ENCODE measurements at places on chromosomes 3 and 15.

DNA sequence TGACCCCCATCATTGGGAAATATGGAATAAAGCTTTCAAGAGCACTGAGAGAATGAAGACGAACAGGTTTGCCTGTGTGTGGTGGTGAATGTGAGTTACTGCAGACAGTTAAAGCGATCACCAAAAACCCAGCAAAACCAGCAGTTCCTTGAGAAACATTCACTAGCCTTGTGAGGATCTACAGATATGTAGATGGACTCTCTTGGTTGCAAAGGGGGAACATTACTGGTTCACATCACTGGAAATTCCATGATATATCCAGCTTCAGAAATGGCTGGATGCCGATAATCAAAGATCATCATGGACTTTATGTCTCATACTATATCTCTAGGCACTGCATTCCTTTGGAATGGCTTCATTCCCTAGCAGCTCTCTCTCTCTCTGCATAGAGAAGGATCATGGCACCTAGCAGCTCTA is 10.2 kb upstream of the HERC1 start:
- DNase-seq, result no peak

- no peak for DNase-seq
Observed at GRCh38 chr15:59711451-59712243, 22.5 kb upstream of the BNIP2 start.

- DNase-seq, result no peak
Observed at GRCh38 chr15:74384881-74385643, 17.6 kb upstream of the CYP11A1 start.

DNA sequence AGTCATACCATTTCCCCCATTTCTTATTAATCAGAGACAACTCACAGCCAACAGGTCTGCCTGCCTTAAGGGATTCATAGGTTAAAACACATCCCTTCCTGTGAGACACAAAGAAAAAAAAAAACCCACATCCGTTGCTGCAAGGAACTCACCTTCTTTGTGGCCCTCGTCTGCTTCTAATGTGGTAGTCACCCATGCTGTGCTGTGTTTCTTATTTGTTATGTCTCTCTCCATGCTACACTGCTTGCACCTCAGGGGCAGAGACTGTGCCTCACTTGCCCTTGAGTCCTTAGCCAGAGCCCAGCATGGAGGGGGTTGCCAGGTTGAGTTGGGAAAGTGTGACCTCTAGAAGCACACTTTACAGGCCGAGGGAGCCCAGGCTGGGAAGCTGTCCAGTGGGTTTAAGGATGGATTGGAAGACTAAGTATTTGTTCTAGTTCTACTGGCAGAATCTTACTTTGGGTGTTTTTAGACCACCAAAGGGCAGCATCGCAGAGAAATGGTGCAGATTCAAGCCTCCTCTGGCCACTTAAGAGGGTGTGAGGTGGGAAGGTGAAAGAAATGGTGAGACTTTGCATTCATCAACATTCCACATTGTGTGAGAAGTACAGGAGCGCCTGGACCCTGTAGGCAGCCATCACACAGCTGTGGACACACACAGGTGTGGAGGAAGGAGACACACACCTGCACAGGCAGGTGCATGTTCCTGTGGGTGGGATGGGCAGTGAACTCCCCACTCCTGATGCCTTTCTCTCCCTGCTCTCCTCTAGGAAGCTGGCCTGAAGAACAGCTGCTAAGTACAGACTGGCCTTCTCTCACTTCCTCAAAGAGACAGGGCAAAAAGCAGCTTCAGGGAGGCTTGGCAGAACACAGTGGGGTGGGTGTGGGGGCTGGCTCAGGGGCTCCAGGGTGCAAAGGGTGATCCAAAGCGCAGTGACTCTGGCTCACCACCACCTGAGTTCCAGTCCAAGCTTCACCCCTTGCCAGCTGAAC is 48.8 kb downstream of the GLB1 start:
- no peak for DNase-seq

DNA sequence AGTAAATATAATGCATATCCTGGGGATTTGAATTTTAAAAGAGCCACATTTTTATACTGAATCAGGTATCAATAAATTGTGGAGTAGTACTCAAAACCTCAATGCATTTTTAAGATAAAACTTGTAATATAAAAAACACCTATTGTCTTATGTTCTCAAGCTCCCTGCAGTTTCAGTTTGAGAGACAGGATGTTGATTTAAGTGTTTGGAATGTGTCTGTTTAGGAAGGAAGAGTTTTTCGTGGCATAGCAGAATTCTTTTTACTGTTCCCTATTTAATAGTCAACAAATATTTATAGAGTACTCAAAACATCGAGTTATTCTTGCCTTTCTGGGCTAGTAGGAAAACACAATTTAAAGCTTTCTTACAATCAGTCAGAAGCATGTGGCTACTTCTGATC is 146.1 kb upstream of the BCHE start:
- no peak for DNase-seq

DNA sequence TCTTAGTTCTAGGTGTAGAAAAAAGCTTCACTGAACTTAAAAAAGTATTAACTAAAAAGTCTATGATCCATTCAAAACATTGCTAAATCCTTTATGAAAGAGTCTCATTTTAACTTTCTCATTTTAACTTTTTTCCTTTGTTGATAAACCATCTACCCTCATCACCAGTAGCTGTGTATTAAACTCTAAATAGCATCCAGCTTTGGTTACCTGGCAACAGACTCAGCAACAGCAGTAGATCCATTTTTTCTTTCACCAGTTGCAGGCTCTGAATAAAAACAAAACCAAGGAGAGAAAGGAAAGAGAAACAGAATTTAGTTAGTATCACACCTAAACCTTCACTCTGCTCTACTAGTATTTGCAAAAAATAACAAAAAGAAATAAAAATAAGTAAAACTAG is 51.6 kb downstream of the TP53BP1 start:
- DNase-seq, result no peak

- DNase-seq, result no peak
Observed at GRCh38 chr3:30583973-30584372, 22.4 kb upstream of the TGFBR2 start.

DNA sequence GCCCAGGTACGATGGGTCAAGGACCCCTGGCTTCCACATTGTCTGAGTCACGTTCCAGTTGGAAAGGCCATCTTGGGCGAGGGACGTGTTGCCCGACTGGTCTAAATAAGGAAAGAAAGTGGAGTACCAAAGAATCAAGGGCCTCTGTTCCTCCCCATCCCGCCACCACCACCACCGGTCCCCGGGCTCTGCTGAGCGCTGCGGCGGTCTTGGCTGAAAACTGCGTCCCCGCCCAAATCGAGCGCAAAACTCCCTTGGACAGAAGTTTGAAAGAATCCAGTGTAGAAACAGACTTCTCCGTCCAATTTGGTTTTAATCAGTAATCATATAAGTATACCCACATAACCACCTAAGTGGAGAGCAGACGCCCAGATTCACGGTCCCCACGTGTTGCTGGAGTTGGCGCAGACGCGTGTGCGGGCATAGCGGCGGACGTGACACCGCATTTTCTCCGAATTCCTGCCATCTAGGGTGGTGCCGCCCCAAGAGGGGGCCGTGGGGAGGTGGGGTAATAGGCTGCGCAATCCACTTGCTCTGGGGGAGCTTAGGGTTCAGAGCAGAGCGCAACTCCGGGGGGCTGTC is 243.8 kb upstream of the TOPAZ1 start:
- DNase-seq, result no peak

DNA sequence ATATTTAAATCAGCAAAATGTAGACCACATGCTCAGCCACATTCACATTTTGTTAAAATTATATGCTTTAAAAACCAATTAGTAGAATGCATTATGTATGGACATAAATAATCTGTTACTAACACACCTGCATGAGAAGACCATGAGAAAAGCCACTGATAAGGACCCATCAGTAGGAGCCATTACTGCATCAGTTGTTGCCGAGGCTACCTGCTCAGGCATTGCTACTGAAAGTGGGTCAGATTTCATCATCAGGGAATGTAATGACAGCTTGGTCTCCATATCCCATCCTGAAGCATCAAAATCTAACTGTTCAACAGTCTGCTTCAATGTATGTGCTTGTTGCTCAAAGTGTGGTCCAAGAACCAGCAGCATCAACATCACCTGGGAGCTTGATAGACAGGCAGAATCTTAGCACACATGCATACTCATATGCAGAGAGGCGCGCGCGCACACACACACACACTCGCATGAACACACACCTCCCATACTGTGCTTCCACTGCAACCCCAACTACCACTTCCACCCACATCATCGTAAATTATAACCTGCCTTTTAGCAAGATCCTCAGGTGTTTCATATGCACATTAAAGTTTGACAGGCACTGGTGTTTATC is 72.4 kb upstream of the FOXB1 start:
- DNase-seq, result no peak

DNA sequence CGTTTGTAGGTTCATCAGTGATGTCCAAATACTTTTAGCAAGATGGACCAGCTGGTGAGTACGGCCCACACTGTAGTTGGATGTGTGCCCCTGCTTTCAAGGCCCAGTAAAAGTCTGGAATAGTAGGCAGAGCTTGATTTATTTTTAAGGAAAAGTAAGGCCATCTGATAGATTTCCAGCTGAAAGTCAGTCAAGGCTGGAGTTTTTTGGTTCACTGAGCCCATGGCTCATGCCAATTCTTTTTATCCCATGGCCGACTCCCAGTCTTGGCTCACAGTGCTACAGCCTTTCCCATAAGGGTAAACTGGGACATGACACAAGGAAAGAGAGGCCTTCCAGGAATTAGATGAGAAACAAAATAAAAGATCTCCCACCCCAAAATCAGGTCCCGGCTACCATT is 13.5 kb downstream of the CCDC80 start:
- DNase-seq, result no peak

DNA sequence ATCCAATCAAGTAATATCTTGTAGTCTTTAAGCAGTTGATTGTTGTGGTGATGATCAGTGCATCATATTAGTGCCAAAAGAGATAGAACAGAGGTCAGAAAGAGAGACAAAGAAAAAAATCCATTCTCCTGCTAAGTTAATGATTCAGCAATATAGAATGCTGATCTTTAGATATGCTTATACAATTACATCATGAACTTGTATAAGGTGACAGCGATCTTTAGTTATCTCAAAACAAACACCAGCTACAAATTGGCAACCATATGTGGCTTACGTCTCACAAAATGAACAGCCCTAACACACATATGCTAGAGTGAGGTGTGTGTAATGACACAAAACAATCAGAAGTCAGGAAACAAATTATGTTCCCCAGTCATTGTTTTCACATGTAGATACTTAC is 12.5 kb downstream of the LSAMP start:
- DNase-seq, result no peak

GRCh38 chr3:16211176-16211904 is 36.9 kb downstream of the GALNT15 start:
- DNase-seq, result no peak
